ENCODE measurements at places on chromosomes 4 and X.
A peak's percentile ranks its signal among the peaks of the same experiment; 100 is the strongest.

GRCh38 chr4:35526456-35526855 is 717.9 kb downstream of the ARAP2 start:
- no peak for DNase-seq

- no peak for DNase-seq
These were observed 131.2 kb upstream of the KIT start for GRCh38 chr4:54526560-54526959.

GRCh38 chr4:183399616-183400015 is 44.8 kb upstream of the CDKN2AIP start:
- no peak for DNase-seq

DNA sequence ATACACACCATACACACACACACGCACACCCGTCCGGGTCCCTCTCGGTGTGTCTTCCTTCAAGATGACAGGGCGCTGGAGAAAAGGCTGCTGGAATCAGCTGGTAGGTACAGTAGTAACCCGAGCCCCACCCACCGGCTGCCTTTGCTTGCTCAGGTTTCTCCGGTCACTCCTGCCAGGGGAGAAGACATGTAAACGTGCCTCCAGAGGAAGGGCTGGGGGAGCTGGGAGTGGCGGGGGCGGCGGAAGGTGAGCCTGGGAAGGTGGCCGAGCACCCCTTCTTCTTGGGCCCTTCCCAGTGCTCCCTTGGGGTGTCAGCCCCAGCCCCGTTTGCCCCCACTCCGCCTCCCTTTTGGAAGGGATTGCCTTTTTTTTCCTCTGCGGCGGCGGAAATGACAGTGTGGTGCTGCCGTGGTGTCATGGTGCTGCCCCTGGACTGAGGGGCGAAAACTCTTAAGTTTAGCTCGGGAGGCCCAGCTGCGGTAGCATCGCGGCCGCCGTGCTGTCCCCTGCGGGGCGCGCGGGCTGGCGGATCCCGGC is at the start of gene MID2:
Gene MID2 (plus strand): TSS at position 169 of the 540 bp plus-strand sequence. CDS start 561 bp downstream, outside the sequence.
- peak; percentile 5 for DNase-seq

DNA sequence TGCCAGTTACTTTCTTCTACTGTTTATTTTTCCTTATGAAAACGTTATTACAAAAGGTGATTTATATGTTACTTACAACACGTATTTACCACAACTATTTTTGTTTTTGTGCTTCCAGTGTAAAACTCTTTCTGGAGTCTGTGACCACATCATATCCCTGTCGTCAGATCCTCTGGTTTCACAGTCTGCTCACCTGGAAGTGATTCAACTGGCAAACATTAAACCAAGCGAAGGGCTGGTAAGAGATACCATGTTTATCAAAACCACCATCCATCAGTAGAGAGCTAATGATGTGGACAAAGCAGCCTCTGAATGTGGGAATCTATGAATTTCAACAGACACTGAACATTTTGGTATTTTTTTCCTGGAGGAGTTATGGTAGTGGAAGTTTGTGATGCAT is 116.1 kb downstream of the CNKSR2 start:
- DNase-seq, result no peak

All from activated CD4-positive, alpha-beta T cell treated with anti-CD3 and anti-CD28 coated beads for 24 hours (primary cell).